C1 segment of cervical spinal cord (tissue), 14 donors: ENCODE measurements at places on chromosomes 16 and 17.

DNA sequence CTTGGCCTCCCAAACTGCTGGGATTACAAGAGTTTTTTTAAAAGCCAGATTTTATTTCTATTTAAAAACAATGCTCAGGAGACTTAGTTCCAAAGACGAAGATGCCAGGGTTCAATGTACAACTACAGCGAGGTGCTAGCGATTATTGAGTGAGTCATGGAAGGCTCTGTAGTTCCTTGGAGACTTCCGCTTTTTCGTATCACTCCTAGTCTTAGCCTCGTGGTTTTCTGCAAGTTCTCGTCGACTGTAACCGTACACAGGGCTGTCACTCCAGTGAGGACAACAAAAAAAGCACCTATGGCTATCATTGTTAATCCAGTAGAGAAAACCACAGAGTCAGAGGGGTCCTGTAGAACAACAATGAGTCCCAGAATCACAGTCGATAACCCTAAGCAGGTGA, 22.7 kb upstream of the ZC3H7A start:
- no peak for DNase-seq

GRCh38 chr17:78268191-78268874, 36.9 kb downstream of the TMEM235 start:
- DNase-seq, result no peak

GRCh38 chr17:39014044-39014794, 47.0 kb upstream of the FBXO47 start:
- no peak for DNase-seq

DNA sequence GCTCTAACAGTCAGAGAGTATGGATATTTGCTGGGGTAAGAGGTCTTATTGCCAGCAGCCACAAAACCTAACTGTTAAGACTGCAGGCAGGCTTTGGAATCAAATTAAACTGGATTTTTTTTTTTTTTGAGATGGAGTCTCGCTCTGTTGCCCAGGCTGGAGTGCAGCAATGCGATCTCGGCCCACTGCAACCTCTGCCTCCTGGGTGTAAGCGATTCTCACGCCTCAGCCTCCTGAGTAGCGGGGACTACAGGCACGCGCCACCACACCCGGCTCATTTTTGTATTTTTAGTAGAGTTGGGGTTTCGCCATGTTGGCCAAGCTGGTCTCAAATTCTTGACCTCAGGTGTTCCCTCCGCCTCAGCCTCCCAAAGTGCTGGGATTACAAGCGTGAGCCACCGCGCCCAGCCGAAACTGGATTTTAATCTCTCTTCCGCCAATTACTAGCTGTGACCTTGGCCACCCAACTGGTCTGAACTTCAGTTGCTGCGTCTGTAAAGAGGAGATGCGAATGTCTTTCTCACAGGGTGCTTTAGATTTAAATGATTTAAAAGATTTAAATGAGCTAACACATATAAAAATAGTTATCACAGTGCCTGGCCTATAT, 842 bp downstream of the MRPL10 start:
- no peak for DNase-seq

- DNase-seq, result no peak
These were observed 4.5 kb upstream of the NME4 start for GRCh38 chr16:392450-393030.

- DNase-seq, result peak; percentile 32
These were observed 949 bp upstream of the SPAG7 start for GRCh38 chr17:4968486-4969046.

DNA sequence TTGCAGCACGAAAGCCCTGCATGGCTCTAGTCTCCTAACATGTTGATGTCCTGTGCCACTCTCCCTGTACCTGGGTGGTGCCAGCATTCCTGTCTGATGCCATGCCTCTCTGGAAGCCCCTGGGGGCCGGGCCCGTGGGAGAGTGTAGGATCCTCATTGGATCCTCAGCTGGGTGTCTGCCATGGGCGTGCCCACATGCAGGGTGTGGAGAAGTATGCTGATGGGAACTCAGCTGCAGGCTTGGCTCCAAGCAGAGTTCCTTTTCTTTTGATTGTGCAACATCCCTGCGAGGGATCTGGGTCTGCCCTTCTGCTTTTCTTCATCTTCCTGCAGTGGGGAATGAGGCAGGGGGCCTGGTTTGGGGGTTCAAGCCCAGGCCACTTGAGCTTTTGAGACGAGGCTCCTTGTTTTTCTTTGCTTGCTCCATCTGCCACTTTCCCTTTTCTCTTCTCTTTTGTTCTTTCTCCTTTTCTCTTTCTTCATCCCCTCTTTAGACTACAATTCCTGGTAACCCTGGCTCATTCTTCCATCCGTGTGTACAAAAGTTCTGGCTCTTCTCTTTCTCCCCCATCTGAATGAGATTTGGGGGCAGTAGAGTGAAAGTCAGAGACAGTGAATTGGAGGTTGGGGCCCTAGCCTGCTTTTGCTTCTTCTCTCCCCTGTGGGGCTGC, 32.9 kb downstream of the KSR1 start:
- DNase-seq, result no peak

DNA sequence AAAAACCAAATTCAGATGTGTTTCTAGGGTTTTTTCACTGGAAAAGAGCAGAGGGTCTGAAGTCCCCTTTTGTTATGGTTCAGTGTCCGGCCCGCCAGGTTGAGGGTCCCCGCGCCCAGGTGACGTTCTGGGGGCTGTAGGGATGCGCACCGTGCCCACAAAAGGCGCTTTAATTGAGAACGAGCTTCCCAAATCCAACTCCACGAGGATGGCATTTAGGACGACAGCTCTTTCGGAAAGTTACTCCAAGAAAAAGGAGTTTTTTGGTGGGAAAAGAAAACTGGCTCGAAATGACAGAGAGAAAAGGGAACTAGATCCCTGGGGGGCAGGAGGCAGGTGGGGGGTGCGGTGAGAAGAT, 15.9 kb upstream of the ZFHX3 start:
- DNase-seq, result no peak

DNA sequence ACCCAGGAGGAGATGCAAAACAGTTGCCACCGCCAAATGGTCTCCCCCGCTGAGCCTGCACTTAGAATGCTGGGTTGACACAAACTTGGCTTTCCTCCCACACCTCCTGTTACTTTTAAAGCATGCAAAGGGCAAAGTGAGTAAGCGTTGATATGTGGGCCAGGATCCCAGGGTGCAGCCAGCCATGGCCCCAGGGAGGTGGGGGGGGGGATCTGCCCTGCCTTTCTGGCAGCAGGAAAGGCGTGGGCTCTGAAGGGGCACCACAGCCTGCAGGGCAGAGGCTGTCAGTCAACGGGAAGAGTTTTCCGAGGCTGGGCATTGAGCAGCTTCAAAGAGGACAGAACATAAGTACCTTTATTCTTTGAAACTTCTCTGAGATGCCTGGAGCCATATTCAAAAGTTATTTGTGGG, 142.3 kb downstream of the ABCC12 start:
- DNase-seq, result no peak

- no peak for DNase-seq
These were observed 4.1 kb upstream of the STX4 start for GRCh38 chr16:31029272-31029671.

GRCh38 chr16:57266531-57267260, 17.8 kb downstream of the PLLP start:
- DNase-seq, result no peak

GRCh38 chr16:79723583-79724168, 123.1 kb upstream of the MAF start:
- no peak for DNase-seq

DNA sequence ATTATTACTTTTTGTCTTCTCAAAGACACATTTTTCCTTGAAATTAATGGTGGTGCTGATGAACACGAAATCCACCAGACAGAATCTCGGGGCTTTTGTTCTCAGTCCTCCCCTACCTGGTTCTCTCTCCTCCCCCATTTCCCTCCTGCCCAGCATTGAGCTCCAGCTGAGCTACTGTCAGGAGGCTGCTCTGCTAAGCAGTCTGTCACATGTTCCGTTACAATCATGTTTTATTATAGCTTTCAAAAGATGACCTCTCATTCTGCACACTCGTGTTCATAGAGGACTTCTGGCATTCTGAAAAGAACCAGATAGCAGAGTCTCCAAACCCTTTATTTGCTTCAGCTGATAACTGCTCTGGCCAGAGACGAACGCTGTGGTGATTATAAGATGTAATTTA, 732.5 kb upstream of the RBFOX1 start:
- no peak for DNase-seq

GRCh38 chr17:32298721-32299579, 33.3 kb downstream of the RHBDL3 start:
- no peak for DNase-seq

DNA sequence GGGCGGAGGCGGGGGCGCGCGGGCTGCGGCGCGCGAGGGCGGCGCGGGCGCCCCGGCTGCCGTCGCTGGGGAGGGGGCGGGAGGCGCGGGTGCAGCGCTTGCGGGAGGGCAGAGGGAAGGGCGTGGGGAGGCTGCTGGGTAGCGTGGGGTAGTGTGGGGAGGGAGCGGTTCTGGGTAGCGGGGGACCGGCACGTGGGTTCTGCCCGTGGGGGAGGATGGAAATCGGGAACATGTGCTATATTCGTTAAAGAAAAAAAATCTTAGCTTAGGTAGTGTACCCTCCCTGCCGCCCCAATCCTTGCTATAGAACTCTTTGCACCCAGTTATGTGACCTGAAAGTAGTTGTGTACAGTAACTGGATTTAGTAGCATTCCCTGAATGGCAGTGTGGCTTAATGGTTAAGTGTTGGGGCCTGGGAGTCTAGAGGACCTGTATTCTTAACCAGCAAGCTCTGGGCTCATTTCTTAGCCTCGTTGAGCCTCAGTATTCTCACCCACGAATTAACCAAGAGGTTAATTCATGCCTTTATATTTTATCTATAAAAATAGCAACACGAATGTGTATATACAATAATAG, 646 bp downstream of the RABEP1 start:
- DNase-seq, result peak; percentile 7

DNA sequence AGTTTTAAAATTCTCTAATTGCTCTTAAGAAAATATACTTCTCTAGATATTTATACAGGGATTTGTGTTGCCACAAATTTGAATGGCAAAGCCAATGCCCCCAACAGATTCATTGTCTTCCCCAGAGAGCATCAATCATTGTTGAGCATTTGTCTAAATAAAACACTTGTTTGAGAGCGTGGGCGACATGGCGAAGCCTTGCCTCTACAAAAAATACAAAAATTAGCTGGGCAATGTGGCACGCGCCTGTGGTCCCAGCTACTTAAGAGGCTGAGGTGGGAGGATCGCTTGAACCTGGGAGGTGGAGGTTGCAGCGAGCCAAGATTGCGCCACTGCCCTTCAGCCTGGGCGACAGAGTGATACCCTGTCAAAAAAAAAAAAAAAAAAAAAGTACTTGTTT, 13.4 kb upstream of the SRSF1 start:
- DNase-seq, result no peak

DNA sequence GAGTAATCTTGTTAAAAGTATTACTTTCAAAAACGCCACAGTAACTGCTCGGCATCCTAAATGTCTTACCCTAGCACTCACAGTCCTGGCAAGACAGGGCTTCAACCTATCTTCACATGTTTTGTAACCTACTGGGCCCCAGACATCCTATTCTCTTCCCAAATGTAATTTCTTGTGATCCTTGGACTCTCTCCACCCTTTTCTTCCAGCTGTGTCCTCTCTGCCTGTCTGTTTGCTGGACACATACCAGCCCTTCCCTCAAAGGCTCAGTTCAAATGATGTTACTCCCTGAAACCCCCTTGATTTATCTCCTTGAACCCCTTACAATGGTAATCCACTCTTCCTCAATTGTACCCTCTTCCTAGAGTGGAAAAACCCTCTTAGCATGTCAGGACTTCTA, 60.1 kb upstream of the CNEP1R1 start:
- DNase-seq, result no peak

GRCh38 chr17:34883106-34884000, 77.9 kb downstream of the CCT6B start:
- no peak for DNase-seq

GRCh38 chr17:8341456-8341855, 1.8 kb downstream of the ODF4 start:
- no peak for DNase-seq

DNA sequence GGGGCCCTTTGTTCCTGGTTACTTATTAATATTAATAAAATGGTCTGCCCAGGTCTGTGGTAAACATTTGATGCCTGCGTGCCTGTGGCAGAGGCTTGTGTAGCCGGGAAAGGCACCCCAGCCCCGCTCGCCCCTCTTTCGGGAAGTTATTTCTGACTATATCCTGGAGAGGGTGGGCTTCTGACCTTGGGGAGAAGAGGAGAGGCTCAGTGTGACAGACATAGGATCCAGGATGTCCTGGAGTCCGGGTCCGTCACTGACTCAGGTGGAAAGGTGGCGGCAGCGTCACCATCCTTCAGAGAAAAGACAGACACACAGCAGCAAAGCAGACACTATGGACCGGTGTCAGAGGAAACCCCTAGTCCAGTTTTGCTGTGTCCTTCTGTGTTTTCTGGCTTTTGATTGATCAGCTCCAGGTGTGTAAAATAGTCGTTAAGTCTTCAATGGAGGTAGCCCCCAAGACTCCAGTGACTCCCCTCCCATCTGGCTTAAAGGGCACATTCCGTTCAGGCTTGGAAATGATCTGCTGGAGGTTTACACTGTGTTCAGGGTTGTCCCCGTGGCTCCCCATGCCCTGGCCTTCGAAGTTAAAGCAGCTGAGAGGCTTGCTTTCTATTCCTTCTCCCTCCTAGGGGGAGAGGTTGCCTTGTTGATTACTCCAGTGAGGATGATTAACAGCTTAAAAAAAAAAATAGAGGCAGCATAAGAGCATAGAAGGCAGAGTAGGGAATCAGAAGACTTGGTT, 81.6 kb downstream of the CCDC182 start:
- DNase-seq, result no peak

- no peak for DNase-seq
These were observed 320.7 kb downstream of the SEC14L1 start for GRCh38 chr17:77461277-77462057.

- no peak for DNase-seq
These were observed 16.6 kb downstream of the MYO18A start for GRCh38 chr17:29163563-29163962.

- no peak for DNase-seq
These were observed 27.2 kb downstream of the COX11 start for GRCh38 chr17:54941285-54941684.

DNA sequence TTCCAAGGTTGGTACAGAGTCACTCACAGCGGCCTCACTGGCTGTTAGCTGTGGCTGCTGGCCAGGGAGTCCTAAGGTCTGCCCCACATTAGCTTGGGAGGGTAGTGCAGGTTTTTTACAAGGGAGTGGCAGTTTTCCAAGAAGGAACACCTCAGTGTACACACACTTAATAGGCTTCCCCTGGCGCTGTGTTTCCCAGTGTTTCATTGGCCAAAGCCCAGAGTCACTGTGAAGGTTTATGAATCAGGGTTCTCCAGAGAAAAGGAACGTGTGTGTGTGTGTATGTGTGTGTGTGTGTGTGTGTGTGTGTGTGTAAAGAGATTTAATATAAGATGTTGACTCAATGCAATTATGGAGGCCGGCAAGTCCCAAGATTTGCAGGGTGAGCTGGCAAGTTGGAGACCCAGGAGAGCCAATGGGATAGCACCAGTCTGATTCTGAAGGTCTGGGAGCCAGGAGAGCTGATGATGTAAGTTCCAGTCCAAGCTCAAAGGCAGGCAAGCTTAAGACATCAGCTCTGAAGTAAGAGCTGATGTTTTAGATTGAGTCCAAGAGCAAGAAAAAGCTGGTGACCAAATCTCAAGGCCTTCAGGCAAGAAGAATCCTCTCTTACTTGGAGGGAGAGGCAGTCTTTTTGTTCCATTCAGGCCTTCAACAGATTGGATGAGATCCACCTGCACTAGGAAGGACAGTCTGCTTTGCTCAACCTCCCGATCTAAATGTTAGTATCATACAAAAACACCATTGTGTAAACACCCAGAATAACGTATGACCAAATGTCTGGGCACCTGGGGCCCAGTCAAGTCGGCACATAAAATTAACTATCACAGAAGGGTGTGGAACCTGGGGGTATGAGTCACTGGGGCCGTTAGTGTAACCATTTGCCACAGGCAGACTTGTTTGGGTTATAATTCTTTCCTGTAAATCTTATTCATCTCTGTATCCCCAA, 206.8 kb downstream of the PRKCA start:
- no peak for DNase-seq
